ENCODE measurements at places on chromosomes 16 and 17.

DNA sequence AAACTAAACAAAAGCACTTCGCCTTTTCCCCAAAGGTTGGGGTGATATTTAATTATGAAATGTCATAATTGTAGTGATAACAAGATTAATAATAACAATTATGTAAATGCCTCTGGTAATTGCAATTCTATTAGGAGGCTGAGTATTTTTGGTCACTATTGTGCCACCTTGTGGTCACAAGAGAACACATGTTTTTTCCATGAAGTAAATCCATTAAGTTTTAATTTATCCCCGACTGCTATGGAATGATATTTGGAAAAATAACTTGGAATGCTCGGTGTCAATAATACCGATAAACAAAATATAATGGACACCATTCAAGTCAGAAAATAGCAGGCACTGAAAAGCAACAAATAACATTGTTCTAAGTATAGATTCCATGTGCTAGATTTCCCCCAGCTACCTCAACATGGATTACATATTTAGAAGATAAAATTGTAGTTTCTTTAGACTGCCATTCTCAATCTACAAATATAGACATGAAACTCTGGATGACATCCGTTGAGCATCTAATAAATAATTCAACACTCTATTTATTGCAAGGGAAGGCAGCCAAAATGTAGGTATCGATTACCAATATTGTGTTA, 25.0 kb upstream of the KCNJ2 start:
- DNase-seq: peak; percentile 43

- DNase-seq: peak; percentile 83
Observed at GRCh38 chr17:81967533-81968395, 6.8 kb upstream of the NOTUM start.

DNA sequence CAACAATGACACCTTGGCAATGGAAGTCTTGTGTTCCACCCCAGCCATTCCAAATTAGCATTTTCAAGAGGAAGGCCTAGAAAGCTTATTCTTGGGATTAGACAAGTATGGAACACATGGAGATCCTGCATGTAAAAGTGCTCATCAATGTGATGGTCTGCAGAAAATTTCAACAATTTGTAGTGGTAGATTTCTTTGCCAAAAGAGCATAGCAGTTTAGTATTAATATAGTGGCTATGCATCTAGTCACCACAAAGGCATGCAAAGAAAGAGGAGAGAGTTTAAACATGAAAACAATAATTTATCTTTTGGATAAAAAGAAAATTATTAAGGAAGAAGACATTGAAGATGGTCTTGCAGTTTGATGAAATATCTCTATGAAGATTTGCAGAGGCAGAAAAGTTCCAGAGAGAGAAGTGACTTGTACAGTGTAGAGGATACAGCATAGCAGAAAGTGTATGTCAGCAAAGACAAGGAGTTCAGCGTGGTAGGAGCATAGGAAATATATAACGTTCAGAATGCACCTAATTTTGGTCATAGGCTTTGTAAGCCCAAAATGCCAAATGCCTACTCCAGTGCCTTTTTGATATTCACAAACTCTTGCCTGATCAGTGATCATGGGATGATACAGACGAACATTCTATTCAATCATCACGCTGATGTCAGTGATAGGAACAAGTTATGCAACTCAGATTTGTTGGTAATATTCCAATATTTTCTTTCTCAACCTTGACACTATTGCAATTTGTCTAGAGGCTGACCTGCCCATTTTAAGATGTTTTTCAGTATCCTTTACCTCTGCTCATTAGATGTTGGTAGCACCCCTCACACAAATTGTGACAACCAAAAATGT, 727.9 kb upstream of the SOX9 start:
- DNase-seq: peak; percentile 60

- DNase-seq: no peak
Observed at GRCh38 chr17:798246-798645, 16.1 kb downstream of the MRM3 start.

DNA sequence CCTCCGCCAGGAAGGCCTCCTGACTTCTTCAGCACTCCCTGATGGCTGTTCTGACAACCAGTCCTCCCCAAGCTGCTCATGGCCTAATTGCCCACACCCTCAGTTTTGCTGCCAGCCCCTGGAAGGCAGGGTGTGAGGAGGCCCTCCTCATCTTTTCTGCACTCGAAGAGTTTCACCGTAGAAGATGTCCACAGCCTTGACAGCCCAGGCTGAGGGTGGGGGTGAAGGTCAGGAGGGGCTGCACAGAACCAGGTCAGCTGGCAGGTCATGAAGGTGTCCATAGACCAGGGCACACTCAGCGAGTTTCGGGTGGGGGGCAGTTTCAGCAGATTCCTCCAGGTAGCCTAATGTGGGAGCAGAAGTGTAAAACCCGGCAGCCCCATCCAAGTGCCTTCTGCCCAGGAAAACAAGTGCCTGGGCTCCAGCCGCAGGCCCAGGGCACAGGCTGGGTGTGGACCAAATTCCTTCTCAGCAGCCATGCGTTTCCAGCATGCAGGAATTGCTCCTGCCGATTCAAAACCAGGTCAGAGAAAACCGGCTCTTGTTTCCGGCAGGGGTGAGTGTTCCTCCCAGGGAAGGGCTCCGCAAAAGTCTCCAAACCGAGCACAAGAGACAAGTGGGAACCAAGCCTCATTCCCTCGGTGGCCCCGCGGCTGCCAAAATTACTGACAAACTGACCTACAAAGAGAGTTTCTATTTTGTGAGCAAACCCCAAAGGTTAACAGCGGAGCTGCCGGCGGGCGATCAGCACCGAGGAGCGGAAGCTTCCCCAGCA, 228.8 kb downstream of the C16orf78 start:
- peak; percentile 30 for DNase-seq

DNA sequence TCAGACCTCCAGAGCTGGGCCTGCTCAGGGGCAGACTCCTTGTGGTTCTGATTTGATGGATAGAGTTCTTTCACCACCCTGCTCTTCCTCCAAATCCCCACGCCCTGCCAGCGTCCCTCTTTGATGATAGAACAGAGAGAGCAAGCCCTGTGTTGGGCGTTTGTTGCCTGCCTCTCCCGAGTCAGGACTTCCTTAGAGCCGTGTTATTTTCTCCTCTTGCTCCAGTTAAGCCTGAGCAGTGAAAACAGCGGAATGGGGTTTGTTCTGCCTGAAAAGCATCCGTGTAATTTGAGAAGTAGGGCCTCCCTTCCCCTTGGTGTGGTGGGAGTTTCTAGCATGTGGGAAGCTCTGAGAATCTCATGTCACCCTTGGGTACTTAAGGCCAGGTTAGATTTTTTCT, 22.1 kb downstream of the TMEM94 start:
- peak; percentile 24 for DNase-seq

DNA sequence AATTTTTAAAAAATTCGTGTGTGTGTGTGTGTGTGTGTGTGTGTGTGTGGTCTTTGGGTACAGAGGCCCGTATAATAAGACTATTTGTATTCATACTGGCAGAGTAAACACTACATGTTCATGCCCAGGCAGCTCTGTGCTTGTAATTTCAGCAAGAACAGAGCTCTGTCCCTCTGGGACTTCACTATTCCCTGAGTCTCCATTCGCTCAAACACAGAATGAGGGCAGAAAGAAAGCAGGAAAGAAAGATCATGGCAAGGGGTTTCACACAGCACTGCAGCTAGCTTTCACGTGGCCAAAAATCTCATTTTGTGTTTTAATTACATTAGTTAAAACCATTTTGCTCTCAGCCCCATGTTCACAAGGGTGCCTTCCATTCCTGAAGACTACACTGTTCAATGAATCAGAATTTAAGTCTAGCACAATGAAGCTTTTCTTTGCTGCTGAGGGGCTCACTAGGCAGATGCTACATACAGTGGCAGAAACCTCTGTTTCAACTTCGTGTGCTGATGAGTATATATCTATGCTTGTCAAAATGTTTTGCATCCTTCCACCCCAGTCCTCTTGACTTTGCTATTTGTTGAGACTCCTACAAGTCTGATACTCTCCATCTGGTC, 198.4 kb upstream of the C17orf78 start:
- peak; percentile 8 for DNase-seq

- no peak for DNase-seq
Observed at GRCh38 chr16:66278604-66279262, 87.8 kb upstream of the CDH5 start.

GRCh38 chr16:51813609-51814008, 662.5 kb upstream of the SALL1 start:
- DNase-seq: no peak

DNA sequence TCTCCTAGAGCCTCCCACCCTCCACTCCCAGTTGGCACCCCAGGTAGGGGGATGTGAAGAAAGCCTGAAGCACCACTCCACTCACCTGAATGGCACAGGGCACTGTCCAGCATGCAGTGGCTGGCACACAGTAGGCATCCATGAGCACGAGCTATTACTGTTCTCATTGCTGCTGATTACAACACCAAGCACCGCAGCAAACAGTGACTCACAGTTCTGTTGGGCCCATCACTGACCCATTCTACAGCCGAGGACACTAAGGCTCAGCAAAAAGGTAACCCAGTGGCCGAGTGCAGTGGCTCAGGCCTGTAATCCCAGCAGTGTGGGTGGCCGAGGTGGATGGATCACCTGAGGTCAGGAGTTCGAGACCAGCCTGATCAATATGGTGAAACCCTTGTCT, 2.7 kb downstream of the ZSCAN10 start:
- no peak for DNase-seq

- DNase-seq: no peak
Observed at GRCh38 chr16:66847533-66848067, 3.4 kb downstream of the CA7 start.

- DNase-seq: peak; percentile 37
Observed at GRCh38 chr17:61393550-61393903, 6.1 kb upstream of the TBX2 start.

GRCh38 chr17:47713980-47714700, 18.9 kb upstream of the TBX21 start:
- DNase-seq: no peak

DNA sequence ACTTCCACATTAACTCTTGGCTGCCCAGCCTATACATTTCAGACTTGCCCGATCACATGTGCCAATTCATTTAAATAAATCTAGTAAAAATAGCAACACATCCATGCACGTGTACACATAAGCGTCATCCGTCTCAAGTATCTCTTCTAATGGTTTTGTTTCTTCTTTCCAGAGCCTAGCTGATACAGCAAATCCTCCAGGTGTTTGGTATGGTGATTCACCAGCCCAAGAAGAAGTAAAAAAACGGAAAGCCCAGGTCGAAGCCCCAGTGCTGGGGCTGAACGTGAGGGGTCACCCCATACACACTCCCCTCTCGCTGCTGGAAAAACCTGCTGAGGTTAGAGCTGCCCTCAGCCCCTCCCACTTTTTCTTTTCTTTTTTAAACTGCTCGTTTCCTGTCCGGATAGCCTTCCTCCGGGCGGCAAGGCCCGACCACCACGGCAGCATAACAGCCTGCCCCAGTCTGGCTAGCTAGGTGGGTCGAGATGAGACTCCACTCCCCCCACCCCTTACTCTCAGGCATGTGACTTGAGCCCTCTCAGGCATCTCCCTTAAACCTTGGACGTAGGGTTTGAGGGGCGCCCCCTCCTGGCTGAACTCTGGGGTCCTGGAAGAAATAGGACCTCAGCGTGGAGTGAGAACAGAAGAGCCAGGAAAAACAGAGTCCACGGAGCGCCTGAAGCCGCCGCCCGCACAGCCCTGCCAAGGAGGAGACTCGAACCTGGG, 13.9 kb upstream of the OR1F1 start:
- DNase-seq: no peak

GRCh38 chr17:28725166-28725659, 820 bp downstream of the TLCD1 start:
- peak; percentile 77 for DNase-seq

DNA sequence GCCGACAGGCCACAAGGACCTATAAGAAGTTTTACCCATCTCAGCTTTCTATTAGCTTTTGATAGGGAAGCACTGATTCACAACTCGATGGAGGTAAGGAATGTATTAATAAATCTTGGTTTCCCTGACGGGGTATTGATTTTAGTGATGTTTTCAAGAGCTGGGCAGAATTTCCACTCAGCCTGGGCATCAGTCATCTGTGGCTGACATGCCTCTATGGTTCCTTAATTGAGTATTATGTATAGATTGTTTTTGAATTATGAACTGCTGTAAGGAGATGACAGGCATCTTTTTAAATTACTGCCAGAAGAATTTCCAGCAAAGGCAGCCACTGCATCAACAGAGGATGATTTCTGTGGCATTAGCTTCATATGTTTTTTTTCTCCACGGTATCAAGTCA, 128.6 kb downstream of the CPPED1 start:
- DNase-seq: no peak

- DNase-seq: no peak
Observed at GRCh38 chr16:27762441-27762840, 212.5 kb downstream of the KATNIP start.

- peak; percentile 86 for DNase-seq
Observed at GRCh38 chr17:79951361-79952264, 84.1 kb downstream of the TBC1D16 start.

DNA sequence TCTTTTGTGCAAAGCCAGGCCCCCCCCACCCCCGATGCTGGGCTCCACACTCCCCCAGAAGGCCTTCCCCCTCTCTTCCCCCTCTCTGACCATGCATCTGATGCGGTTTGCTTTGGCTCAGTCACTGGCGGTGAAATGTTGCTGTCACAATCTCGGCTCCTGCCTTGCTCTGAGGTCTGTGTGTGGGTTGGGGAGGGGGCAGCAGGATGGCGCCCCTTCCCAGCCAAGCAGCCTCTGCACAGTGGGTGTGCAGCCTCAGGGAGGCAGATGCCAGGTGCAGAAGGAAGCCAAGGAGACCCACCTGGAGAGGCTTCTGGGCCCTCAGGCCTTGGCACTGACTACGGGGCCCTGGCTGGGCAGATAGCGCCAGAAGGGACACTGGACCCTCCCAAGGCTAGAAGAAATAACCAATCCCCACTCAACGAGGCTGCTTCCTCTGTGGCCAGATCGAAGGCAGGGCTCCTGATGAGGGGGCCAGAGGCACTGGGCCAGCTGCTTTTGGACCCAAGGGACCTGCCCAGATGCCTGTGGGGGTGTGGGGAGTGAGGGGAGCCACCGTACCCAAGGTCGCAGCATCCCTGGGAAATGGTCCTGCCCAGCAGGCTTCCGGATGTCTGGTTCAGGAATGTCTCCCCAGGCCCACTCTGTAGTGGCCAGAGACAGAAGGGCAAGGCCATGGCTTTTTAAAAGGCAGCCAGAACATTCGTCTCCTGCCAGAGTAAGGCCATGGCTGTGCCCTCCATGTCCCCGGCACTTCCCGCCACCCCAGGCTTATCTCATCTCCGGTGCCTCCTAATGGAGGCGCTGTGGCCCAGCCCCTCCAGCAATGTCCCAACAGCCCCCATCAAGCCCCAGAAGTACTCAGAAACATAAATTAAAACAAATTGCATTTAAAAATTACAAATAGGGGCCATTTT, 43.4 kb upstream of the SLC38A10 start:
- peak; percentile 36 for DNase-seq

GRCh38 chr16:19884611-19885450, at the start of gene GPRC5B:
TSS of gene GPRC5B (minus strand) at chr16:19884848. CDS start at chr16:19872845, 12,003 bp downstream.
- no peak for DNase-seq

GRCh38 chr17:75487351-75488070, 27.8 kb downstream of the CASKIN2 start:
- DNase-seq: no peak

- DNase-seq: peak; percentile 78
Observed at GRCh38 chr17:35373984-35374765, 754 bp upstream of the SLFN11 start.

GRCh38 chr17:74235040-74235581, 21.7 kb downstream of the TTYH2 start:
- DNase-seq: no peak

GRCh38 chr16:19014461-19014860, 30.7 kb downstream of the TMC7 start:
- no peak for DNase-seq

Measured in fibroblast of lung (primary cell).